Fibroblast of skin of back (primary cell): ENCODE measurements at places on chromosomes 7 and 10.
A peak's percentile ranks its signal among the peaks of the same experiment; 100 is the strongest.

DNA sequence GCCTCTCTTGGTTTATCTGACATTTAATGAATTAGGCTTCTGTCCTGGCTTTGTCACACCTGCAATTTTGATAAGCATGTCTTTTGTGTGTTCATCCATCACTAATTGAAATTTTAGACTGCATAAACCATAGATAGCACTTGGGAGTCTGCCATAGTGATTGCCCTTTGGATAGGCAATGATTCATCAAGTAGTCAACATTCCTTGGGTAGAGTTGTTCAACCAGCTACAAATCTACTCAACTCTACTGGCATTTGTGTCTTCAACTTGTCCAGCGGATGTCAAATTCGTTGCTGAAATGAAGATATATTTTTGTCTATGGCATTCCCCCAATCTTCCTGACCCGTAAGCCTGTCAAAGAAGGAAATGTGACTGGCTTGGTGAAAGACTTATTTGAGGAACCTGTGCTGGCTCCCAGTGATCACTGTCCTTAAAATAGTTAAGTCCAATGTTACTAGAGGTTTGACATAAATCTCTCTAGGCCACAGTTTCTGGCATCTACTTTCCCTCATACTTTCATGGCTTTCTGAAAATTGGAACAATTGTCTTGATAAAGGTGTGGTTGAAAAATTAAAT is 33.7 kb upstream of the CREB5 start:
- no peak for DNase-seq

DNA sequence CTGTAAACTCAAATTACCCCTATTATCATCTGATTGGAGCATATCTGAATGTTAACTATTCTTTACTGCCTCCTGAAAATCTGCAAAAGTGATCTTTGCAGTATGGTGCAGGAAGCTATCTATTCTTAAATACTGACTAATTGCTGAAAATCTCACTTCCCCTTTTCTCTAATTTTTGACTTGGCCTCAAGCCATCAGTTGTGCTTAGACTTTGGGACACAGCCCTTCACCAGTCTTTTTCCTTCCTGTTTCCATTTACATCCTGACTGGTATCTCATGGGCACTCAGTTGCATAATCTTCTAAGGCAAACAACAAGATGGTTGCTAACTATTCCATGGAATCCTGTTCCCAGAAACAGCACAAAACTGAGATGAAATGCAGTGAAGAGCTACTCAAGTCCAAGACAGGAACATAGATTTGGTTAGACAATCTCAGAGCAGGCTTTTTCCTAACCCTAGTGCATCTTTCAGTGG is 228.5 kb downstream of the SORCS1 start:
- no peak for DNase-seq

DNA sequence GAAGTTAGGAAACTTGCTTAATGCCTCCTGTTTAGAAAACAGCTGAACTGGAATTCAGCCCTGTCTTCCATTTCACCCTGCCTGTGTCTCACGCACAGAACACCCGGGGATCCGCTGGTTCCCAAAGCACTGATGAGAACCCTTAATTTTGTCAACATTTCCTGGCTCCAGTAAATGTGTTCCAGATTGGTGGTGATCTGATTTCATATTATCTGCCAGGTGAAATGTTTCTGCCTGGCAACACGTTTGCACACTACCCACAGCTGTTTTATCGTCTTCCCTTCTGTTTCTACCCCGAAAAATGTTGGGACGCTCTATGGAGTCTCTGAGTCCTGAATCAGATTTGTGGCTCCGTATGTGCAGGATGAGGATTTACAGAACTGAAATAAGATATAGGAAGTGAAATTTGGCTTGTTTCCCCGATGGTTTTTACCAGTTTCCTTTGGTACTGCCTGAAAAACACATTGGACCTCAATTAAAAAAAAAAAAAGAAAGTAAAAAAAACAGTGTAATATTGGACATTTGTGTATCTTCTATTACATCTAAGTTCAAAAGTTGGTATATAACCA is 29.0 kb downstream of the MRC1 start:
- no peak for DNase-seq

GRCh38 chr10:118850418-118851061 is 95.8 kb upstream of the CACUL1 start:
- peak; percentile 26 for DNase-seq

- DNase-seq, result no peak
These were observed 18.7 kb downstream of the GRID2IP start for GRCh38 chr7:6532516-6532915.

- no peak for DNase-seq
These were observed 55.9 kb downstream of the ZNF467 start for GRCh38 chr7:149717481-149717880.
